ENCODE measurements at places on chromosomes 6 and 20.

DNA sequence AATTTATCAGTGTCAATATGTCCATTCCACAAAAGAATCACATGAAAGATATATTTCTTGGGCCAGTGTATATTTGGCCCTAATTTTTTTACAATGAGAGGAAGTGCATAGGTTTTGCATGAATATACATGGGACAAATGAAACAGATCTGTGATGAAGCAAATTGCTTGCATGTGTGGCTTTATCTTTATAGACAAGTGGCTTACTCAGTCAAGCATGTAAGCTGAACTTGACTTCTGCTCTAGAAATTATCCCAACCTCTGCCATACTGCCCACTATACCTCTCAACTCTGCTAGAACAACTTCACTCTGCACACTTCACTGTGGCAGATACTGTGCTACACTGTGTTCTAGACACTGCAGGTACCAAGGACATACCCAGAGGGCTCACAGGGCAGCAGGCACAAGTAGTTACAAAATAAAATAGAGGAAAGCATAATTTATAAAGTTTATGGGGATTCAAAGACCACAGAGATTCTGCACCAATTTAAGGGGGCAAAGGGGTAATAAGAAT is 349.2 kb upstream of the HSF2 start:
- DNase-seq: no peak

DNA sequence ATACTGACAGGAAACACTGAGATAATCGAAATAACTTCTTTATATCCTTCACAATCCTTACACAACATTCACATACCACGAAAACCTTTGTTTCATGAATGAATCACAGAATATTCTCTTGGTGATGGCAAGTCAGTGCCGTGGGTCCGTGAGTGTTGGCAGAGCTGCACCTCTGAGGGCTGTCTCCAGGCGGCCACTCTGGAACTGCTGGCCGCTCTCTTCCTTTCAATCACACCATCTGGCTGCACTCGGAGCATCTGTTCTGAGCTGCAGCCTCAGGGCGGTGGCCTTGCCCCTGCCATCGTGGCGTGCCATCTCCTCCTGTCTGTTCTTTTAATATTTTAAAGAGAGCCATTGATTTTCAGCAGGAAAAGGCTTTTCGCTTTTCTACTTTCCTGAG is 129.4 kb upstream of the AFDN start:
- DNase-seq: peak; percentile 23

- DNase-seq: no peak
Measured at GRCh38 chr6:35224720-35225119, 11.0 kb downstream of the SCUBE3 start.

DNA sequence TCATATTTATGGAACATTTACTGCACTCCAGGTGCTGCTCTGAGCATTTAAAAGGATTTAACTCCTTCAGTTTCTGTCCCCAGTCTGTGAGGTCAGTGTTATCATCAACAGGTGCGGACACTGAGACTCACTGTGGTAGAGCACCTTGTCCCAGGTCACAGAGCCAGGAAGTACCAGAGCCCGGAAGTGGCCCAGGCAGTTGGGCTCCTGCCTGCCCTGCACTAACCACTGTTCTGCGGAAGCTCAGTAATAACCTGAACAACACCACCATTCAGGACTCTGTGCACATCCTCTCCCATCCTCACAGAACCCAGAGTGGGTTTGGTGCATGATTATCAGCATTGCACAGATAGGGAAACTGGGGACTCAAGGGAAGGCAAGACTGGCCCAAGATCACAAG is 16.8 kb upstream of the SIRPG start:
- no peak for DNase-seq

GRCh38 chr20:44501448-44501847 is 20.4 kb downstream of the SERINC3 start:
- peak; percentile 55 for DNase-seq

GRCh38 chr6:12064131-12064530 is 52.0 kb downstream of the HIVEP1 start:
- DNase-seq: peak; percentile 40

Measured in AG20443 (cell line).